ENCODE measurements at places on chromosomes 16 and 17.

- DNase-seq: no peak
These were observed at the start of gene RAB11FIP4 for GRCh38 chr17:31391496-31391949. TSS of gene RAB11FIP4 (plus strand) at chr17:31391675. CDS start at chr17:31391853, 178 bp downstream.

DNA sequence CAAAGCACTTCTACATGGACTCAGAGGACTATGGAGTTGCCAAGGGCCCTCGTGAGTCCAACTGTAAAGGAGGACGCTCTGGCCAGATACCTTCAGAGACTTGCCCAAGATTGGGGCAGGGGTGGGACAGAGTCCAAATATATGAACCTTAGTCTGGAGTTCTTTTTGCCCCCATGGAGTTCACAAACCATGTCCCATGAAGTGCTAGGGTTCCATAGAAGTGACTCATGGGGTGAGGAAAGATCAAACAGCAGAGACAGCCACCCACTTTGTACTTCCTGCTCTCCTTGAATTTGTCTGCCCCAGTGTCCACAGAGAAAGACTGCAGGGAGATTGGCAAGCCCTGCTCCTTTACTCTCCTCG, 29.0 kb downstream of the SRL start:
- no peak for DNase-seq

DNA sequence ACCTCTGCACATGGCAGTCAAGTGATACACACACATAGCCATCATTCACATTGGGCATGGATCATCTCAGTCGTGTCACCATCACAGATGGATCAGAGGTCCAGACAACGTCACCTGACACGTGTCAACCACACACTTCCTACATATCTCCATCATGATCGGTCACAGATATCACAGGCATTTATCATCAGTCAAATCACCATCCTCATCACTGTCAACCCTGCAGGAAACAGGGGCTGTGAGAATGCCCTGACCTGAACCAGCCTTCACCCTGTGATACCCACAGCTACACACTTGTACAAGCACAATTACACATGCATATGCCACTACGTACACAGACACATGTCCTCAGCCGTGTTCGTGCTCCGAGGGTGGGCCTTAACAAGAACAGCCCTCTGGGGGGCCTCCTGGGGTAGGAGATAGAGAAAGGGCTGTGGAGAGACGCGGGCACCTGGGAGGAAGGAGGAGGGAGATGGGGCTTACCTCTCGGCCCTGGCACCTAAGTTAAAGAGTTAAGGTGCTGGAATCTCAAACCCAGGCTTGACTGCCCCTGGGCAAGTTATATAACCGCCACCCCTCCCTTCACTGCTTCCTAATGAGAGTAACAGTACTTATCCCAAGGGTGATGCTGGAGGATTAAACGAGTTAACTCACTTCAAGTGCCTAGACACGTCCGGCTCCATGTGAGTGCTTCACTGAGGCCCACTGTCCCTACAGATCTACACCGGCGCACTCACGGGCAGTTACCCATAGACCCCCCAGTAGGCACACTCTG, 1.1 kb downstream of the SLC12A4 start:
- no peak for DNase-seq

DNA sequence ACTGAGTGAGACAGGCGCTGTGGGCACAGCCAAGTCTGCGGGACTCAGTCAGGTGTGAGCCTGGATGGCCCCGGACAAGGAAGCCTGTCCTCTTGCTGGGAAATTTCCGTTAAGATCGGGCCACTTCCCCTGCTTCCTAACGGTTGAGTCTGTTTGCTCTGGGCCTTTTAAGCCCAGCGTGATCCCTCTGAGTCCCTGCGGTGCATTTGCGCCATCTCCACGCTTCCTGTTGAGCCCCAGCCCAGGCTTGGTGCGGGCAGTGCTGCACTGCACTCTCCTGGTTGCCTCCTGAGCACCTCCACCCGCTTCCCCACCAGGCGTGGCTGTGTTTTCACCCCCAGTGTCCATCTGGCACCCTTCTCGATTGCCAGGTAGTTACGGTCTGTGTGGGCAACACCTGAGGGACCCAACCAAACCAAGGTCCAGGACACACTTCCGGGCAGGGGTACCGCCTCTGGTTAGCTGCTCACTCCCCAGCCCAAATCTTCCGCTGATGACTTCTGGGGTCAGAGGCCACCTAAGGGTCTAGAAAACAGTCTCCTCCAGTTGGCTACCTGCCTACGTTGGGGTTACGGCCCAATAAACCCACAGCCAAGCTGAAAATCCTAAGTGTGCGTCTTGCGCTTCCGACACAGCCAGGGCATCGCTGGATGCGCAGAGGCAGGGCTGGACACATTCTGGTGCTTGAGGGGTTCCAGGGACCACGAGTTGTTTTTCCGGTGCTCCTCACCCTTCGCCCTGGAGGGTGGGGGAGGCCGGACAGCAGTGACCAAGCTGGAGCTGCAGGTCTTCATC, 1.4 kb upstream of the SLC25A10 start:
- no peak for DNase-seq

- DNase-seq: no peak
These were observed 6.8 kb downstream of the TBX2 start for GRCh38 chr17:61406537-61406845.

DNA sequence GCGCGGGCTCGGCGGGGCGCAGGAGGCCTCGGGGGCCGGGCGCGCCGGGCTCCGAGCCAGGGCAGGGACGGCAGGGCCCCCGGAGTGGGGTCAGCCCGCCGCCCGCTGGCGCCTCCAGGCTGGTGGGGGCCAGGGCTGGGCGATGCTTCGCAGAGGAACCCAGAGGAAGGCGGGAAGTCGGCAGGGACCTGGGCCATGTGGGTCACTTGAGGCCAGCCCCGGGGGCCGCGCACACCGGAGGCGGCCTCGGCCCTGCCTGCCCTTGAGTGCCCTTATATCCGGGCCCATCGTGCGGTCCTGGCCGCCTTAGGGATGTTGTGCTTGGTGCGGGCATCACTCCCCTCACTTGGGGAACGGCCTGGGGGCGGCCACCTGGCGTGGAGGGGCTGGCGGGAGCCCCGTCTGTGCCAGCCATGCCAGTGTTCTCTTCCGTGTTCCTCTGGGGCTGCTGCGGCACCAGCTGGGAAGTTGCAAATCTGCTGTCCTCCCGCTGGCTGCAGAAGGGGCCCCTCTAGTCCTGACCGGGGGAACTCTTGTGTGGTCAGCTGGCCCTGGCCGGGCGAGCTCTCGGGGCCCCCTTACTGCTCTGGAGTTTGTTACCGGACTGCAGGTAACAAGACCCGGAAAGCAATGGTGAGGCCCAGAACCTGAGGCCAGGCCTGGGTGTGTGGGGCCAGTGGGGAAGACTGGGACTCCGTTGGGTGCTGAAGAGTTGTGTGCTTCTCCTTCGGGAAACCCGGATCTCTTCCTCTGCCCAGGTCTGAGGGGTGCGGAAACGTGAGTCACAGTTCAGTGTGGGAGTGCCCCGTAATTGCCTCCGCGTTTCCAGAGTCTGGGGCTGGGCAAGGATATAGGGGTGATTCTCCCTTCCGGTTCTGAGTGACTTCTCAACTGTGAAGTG, 849 bp downstream of the CAPN15 start:
- no peak for DNase-seq

DNA sequence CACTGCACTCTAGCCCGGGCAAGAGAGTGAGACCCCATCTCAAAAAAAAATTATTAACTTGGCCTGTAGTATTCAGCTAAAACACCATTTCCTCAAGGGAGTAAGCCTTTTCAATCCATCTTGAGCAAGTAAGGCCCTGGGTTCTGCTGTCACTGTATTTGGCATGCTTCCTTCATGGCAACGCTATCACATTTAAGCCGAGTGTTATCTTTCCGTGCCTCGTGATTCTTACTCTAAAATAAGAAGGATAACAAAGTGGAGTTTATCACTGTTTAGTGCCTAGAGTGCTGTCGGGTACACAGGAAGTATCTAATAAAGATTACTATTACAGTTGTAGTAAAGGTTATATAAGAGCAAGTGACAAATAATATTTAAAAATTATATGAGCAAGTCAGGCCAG, 8.8 kb downstream of the VPS53 start:
- no peak for DNase-seq

DNA sequence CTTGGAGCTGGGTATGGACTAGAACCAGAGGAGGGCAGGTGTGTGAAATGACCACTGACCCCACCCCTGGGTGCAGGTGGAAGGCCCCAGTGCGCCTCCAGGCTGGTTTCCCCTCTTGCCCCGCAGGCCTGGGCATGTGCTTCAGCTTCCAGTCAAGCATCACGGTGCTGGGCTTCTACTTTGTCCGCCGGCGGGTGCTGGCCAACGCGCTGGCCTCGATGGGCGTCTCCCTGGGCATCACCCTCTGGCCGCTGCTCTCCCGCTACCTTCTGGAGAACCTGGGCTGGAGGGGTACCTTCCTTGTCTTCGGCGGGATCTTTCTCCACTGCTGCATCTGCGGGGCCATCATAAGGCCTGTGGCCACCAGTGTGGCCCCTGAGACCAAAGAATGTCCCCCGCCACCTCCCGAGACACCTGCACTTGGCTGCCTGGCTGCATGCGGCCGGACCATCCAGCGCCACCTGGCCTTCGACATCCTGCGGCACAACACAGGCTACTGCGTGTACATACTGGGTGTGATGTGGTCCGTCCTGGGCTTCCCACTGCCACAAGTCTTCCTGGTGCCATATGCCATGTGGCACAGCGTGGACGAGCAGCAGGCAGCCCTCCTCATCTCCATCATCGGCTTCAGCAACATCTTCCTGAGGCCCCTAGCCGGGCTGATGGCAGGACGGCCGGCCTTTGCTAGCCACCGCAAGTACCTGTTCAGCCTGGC, 9.7 kb upstream of the ARMC7 start:
- DNase-seq: no peak

- no peak for DNase-seq
These were observed 10.3 kb downstream of the KIF19 start for GRCh38 chr17:74336307-74336706.

- no peak for DNase-seq
These were observed 435 bp downstream of the C1QTNF8 start for GRCh38 chr16:1095450-1096168.

DNA sequence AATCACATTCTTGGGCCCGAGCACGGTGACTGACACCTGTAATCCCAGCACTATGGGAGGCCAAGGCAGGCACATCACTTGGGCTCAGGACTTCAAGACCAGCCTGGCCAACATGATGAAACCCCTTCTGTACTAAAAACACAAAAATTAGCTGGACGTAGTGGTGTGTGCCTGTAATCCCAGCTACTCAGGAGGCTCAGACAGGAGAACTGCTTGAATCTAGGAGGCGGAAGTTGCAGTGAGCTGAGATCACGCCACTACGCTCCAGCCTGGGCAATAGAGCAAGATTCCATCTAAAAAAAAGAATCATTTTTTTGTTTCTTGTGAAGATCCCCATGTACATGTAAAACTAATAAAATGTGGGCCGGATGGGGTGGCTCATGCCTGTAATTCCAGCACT, 53.1 kb upstream of the ATF7IP2 start:
- DNase-seq: no peak

DNA sequence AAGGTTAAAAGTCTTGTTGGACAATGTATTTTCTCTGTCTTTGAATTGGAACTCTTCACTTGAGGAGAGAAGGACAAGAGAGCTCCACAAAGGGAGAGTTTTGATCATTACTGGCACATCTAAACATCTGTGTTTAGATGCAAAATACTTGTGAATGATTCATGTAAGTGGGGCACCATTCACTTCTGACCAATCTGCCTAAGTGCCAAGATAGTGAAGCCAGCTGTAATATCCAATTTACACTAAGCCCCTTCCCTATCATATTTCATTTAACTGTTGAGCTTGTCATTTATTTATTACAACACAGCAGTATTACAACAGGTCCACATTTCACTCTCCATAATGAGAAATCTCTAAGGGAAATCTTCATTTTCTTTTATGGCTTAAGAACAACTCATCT, 832.3 kb upstream of the GOT2 start:
- no peak for DNase-seq

DNA sequence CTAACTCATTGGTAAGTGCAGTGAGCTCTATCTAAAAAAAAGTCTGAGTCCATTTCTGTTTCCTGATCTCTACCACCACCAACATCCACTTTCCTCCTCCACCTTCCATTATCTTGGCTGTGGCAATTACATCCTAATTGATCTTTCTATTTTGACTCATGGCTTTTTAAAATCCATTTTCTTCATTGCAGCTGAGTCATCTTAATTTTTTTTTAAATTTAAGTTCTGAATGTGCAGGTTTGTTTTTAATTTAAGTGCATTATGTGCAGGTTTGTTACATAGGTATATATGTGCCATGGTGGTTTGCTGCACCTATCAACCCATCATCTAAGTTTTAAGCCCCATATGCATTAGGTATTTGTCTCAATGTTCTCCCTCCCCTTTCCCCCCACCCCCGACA, 390.7 kb downstream of the XYLT1 start:
- DNase-seq: no peak

DNA sequence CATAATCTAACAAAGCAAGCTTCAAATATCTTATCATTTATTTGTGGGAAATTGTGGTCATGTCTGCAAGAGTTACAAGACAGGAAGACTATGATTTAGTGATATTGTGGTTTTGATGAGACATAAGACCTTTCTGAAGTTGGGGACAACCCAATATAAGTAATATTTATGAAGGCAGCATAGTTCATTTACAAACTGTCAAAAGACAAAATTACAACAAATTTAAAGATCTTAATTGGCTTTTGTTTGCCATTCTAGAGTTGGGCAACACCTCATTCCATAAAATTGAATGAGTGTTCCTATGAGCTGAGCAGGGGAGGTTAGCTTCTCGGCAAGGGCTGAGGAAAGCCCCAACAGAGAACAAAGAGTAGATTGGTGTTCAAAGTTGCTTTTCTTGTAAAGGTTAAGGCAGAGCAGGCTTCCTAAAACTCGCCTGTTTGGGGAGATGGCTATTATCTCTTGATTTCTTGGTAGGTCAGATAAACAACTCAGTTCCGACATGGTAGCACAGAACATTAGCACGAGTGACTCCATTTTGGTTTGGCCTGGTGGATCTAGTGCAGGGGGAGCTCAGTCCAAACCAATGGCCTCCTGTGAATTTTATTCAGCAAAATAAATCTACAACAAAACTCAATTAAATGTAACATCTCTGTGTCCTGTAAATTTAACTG, 10.9 kb upstream of the MMD start:
- DNase-seq: no peak

DNA sequence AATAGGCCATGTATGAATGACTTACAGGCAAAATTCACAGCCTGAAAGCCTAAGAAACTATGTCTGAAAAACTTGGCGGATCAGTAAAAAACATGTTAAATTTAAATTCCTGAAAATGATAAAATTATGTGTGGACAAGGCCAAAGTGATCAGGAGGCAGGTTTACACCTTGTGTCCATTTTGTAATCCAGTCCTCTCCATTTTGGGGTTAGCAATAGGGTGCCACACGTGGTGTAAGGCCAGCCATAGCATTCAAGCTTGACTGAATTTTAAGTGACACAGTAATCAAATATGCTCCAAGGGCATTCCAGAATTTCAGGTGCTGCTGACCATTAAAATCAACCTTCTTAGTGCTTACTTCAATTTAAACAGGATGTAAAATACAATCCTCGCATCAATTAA, 2.7 kb downstream of the RNF43 start:
- no peak for DNase-seq

DNA sequence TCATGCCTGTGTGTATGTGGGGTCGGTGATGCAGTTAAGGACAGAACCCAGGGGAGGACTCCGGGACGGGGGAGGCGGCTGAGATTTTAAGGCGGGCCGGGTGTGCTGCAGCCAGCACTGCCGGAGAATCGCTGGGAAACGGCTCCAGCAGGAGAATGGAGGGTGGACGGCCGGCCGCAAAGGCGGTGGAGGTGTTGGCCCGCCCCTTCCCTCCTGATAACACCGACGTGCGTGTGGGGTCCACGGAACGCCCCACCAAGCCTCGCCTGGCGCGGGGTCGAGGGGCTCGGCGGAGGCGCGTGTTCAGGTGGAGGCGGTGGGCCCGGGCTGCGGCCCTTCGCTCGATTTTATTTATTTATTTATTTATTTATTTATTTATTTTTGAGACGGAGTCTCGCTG, 633 bp downstream of the ZNF843 start:
- DNase-seq: no peak

Data from stimulated activated CD8-positive, alpha-beta memory T cell treated with anti-CD3 and anti-CD28 coated beads, Interleukin-12 subunit alpha, Interleukin-12 subunit beta, amount 100 ng/mL, for 1 hour (primary cell).